ENCODE measurements at places on chromosomes 11 and 22.
A peak's percentile ranks its signal among the peaks of the same experiment; 100 is the strongest.

GRCh38 chr11:79119491-79120284, 321.1 kb downstream of the TENM4 start:
- no peak for DNase-seq

DNA sequence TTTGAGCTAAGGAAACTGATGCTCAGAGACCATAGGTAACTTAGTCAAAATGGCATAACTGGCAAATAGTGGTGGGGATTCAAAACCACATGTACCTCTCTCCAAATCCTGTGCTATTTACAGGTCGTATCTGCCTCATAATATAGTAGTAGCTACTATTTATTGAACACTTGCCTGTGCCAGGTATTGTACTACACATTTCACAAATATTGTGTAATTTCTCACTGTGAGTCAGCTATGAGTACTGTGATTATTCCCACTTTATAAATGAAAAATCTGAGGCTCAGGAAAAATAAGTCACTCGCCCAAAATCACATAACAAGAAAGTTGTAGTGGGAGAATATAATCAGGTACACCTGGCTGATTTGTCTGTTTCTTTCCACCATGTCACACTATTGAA, 199.8 kb upstream of the FAT3 start:
- no peak for DNase-seq

- DNase-seq = peak; percentile 71
Measured at GRCh38 chr11:34996958-34997357, 80.5 kb downstream of the PDHX start.

DNA sequence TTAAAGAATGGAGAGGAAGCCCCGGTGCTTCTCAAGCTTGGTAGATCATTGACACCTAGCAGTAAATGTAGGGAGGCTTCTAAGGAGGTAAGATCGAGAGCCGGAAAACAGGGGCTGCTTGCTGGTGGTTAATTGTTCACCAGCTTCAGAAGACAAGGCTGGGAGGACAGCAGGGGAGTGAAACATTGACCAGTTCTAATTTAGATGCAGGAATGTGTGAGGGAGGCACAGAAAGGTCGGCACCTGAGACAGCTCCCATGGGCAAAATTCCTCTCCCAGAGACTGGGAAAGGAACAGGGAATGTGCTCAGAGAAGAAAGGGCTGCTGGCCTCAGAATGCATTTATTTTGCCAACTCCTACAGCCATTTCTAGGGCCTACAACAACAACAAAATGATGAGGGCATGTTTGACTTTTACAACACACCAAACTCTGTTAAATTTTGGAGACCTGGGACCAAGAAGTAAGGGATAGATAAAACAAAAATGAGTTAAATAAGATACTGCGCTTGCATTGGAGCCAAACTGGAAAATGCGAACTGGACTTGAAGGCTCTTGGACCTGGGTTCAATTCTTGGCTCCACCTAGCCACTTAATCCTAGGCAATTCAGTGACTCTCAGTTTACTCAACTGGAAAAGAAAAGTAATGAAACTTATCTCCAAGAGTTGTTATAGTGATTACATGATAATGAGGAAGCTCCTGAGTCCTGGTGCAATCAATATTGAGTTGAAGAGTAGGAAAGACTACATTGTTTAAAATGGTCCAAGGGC, 31.0 kb downstream of the FZD4 start:
- DNase-seq = no peak

Data from inflammatory macrophage (primary cell).